Mammary epithelial cell (primary cell): ENCODE measurements at places on chromosomes 3 and 15.

- DNase-seq: no peak
Measured at GRCh38 chr3:170602556-170602955, 16.7 kb upstream of the SLC7A14 start.

DNA sequence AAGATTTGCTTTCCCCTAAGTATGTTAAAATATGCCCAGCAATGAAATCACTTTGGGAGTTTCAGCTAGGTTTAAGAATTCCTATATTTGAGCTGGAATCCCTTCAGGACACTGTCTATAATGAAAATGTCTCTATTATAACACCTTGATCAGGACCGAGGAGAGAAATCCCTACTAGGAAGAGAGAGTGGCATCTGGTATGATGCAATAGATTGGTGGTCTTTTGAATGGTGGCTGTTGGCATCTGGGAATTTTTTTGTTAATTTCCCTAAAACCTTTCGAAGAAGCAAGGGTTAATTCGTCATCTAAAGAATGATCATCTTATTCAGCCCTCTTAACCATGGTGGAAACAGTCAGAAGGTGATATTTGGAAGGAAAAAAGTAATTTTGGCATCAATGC lies 43.0 kb downstream of the TIGIT start:
- DNase-seq: no peak

DNA sequence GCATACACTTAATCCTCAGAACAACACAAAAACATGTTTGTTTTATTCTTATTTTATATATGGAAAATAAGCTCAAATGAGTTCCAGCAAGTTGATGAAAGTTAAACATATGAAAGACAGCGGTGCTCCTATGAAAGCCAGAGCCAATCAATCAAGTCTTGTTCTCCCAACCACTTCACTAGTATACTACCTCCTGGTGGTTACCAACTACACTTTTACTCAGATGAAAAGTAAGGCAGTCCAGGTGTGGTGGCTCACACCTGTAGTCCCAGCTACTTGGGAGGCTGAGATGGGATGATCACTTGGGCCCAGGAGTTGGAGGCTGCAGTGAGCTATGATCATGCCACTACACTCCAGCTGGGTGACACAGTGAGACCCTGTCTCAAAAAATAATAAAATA lies 66.0 kb downstream of the MAGI1 start:
- DNase-seq: no peak

DNA sequence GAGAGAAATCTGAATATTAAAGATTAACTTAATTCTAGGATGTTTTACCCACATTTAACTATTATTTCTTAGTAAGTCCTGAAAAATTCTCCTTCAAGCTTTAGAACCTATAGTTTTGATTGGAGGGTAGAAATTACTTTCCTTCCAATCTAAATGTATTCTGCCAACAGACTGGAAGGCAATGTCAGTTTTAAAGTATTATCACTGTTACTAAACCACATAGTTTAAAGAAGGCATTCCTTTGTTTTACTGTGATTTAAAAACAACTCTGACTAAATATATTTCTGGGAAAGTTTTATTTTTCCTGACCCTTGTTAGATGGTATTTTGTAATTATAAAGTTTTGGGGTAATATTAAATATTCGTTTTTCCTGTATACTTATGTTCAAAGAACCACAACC lies 382.5 kb downstream of the TBC1D5 start:
- DNase-seq: no peak

DNA sequence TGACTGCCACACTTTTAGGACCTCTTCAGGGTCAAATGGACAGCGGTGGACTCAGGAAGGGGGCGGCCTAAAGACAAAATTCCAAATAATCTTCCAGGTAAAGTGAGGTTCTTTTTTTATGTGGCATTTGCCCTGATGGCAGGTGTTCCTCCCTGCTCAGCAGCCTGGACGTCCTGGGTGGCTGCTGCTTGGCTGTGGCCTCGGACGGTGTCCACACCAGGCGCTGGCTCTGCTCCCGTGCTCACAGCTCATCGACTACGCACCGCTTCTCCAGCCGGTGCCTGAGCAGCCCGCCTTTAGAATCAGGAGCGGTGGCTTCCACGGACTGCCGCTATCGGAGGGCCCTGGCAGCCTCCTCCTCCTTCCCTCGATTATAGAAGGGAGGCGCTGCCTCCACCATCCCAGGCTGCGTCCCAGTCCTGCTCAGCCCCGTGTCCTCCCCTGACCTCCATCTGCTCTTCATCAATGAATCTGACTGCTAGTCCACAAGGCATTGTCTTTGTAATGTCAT lies 41.9 kb downstream of the PCSK6 start:
- no peak for DNase-seq

GRCh38 chr3:184236636-184237035 lies 7.3 kb downstream of the VWA5B2 start:
- no peak for DNase-seq

DNA sequence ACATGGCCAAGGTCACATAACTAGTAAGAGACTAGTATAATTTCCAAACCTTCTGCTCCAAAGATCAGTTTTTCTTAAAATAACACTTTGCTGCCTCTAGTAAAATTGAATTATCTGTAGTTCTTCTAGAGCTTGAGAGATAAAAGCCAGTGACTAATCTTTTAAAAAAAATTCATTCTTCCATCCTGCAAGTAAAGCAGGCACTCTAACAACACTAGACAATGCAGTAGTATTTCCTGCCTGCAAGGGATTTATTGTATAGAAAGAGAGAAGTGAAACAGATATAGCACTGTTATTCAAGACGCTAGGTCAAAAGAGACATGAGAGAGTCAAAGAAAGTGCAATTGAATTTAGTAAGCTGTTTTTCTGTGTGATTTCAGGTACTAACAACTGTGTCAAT lies 159.5 kb upstream of the TBC1D5 start:
- DNase-seq: no peak
